ENCODE measurements at places on chromosomes 6 and 20.

DNA sequence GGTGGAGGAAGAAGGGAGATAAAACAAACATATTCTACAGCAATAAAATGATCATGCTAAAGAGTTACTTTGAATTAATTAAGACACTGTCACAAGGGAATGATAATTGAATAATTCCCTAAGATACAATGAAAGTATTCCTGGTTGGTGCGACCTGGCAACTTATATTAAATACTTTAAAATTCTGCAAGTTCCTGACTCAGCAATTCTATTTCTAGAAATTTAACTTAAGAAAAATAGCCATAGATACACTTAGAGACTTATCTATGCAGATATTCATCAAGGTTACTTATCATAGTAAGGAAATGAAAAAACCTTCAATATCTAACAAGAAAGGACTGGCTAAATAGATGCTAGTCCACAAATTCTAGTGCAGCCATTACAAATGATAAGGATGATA lies 156.0 kb downstream of the BACH2 start:
- no peak for DNase-seq

- no peak for DNase-seq
Observed at GRCh38 chr6:103750603-103751002, 1109.1 kb downstream of the HACE1 start.

DNA sequence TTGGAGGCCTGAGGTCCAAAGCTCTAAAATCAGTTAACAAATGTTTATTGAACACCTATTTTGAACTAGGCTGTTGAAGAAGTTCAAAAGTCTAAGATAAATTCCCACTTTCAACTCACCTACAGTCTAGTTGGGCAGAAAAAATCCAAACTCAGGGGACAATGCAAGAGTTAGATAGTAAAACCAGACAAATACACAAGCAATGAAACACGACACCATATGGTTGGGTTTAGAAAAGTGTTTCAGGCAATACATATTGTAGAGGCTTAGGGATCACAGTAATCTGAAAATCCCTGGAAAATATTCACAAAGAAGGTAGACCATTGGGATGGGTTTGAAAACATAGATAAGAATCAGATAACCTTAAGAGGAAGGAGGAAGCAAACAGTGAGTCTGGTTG lies 1.3 kb upstream of the CARMIL1 start:
- no peak for DNase-seq

GRCh38 chr20:38134427-38135270 lies 30.4 kb downstream of the TGM2 start:
- no peak for DNase-seq

- no peak for DNase-seq
Observed at GRCh38 chr6:152750694-152751093, at the start of gene VIP. Gene VIP (plus strand): TSS chr6:152750797. CDS start chr6:152752178, 1,381 bp downstream.

DNA sequence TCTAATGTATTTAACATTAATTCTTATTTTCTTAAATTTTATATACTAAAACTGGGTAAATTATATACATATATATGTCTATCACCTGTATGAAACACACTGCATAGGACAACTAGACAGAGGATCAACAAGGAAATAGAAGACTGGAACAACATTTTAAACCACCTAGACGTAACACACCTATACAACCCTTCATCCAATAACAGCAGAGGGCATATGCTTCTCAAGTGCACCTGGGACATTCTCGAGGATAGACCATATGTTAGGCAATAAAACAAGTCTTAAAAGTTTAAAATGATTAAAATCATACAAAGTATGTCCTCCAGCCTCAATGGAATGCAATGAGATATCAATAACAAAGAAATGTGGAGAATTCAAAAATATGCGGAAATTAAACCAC lies 45.2 kb downstream of the RPP40 start:
- DNase-seq = no peak

- no peak for DNase-seq
Observed at GRCh38 chr6:90045535-90045934, 151.3 kb downstream of the GJA10 start.

GRCh38 chr6:34855463-34855862 lies 32.4 kb downstream of the TAF11 start:
- DNase-seq = no peak

DNA sequence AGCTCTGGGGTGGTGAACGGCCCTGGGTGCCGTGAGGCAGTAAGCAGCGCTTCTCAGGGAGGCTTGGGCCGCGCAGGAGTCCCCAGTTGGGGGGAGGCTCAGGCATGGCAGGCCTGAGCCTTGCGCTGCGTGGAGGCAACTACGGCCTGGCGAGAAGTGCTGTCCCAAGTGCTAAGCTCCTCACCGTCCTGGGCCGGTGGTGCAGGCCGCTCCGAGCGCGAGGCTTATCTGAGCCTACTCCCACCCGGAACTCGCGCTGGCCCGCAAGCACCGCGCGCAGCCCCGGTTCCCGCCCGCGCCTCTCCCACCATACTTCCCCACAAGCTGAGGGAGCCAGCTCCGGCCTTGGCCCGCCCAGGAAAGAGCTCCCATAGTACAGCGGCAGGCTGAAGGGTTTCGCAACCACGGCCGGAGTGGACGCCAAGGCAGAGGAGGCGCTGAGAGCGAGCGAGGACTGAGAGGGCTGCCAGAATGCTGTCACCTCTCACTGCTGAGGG lies 1.8 kb upstream of the WRNIP1 start:
- no peak for DNase-seq

DNA sequence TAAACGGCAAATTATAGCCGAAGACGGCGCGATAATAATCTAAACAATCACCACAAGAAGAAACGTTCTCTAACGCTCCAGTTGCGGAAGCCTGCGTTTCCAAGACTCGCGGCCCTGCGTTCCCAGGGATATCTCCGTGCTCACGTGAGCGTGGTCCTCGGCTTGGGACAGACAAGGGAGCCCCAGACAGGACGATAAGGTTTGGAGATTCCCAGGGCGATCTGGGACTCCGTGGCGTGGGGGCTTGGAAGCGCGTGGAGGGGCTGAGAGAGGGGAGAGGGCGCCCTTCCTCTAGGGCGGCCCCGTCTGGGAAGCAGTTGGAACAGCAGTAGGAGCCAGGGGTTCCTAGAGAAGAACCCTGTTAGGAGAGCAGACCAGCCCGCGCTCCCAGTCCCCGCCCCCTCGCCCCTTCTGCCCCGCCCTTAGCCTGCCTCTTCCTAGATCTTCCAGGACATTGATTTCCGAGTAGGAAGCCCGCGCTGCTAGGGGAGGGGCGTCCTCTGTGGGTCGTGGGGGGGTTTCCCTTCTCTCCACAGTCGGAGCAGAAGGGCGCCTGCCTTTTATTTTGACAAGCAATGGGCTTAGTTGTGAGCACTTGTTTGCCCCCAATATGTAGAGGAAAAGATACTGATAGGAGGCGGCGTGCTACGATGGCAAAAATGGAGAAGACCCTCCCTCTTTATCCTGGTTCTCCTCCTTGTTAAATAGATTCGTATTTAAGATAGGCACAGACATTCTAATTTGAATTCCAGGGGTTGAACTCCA lies 10.6 kb downstream of the NRN1 start:
- no peak for DNase-seq

- DNase-seq = no peak
Observed at GRCh38 chr6:75272145-75272840, 12.3 kb downstream of the TMEM30A start.

DNA sequence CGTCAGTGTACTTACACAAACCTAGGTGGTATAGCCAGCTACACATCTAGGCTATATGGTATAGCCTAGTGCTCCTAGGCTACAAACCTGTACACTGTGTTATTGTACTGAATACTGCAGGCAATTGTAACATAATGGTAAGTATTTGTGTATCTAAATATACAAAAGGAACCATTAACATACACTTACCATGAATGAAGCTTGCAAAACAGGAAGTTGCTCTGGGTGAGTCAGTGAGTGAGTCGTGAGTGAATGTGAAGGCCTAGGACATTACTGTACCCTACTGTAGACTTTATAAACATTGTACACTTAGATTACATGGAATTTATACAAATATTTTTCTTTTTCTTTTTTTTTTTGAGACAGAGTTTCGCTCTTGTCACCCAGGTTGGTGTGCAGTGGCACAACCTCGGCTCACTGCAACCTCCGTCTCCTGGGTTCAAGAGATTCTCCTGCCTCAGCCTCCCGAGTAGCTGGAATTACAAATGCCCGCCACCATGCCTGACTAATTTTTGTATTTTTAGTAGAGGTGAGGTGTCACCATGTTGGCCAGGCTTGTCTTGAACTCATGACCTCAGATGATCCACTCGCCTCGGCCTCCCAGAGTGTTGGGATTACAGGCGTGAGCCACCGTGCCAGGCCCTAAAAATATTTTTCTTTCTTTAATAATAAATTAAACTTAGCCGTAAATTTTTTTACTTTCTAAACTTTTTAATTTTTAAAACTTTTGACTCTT lies 15.4 kb upstream of the KIAA1755 start:
- DNase-seq = no peak

- peak; percentile 95 for DNase-seq
Observed at GRCh38 chr6:34425498-34426410, at the start of gene RPS10. Gene RPS10 (minus strand): TSS chr6:34426069. CDS start chr6:34425221, 848 bp downstream.

GRCh38 chr20:50312682-50313521 lies 122.3 kb downstream of the CEBPB start:
- no peak for DNase-seq

All from mesothelial cell of epicardium (in vitro differentiated cells).